ENCODE measurements at places on chromosomes 1 and 21. TPM values are rescaled to one million over a fixed set of nuclear protein-coding genes. Genes with fewer than 3 reads are reported as not detected.

DNA sequence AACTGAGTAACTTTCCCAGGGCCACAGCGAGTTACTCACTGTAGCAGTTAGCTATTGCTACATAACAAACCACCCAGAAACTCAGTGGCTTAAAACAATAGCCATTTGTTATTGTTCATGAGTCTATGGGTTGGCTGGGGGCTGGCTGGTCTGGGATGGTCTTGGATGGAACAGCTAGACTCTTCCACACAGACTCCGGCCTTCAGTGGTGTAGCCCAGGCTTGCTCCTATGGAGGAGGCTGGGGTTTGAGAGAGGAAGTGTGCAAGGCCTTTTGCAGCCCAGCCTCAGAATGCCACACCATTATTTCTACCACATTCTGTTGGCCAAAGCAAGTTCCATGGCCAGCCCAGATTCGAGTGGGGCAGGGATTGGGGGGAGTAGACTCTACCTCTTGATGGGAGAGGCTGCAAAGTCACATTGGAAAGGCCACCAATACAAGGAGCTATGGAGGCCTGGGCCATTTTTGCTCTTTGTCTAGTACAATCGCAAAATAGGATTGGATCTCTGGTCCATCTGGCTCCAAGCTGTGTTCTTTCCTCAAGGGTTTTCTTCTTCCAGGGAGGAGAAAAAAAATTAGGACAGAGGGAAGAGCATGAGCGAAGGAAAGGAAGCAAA is 37.5 kb upstream of the TTC22 start:
- no peak for DNase-seq

DNA sequence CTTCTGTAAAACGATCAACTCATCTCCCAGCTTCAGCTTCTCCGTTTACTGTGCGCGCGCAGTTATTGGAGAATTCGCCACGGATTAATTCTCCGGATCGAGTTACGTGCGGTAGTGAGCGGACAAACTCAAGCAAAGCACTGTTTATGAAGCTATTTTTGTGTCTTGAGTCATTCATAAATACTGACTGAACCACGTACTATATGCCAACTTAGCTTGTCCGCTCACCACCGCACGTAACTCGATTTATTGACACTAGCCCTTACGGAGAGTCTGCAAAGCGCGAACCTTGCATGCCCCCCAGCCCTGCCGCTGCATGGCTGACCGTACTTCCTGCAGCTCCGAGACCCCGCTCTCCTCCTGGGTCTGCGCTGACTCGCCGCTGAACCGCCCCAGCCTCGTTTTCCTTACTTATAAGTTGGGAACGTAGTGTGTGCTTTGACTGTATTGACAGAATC is 773 bp downstream of the CHD1L start:
- no peak for DNase-seq

Gene ADAR
- 116 TPM for total RNA-seq

Gene UBASH3A
- not detected for total RNA-seq

Gene BACE2
- total RNA-seq: 92.8 TPM

DNA sequence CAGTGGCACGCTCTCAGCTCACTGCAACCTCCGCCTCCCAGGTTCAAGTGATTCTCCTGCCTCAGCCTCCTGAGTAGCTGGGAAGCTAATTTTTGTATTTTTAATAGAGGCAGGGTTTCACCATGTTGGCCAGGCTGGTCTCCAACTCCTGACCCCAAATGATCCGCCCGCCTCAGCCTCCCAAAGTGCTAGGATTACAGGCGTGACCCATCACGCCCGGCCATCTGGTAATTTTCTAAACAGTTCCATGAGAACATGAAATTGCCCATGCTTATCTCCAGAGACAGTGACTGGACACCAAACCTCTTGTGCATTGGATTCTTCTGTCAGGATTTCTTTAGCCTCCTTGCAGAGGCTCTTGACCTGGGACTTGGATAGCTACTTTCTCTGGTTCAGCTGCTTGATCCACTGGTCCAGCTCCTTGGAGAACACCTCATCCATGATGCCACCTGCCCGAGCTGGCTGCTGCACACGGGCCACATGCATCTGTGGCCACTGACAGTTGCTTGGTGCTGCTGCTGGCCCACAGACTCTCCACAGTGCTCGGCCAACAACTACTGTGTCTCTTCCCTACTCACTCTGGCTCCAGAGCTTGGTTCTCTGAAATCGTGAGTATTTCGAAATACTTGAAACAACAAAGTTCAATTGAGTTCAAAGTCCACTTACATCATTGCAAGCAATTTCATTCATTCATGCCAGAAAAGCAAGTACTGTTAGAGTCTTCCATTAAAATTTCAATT is 40.0 kb upstream of the CTPS1 start:
- no peak for DNase-seq

Measured in mammary epithelial cell (primary cell).